ENCODE measurements at places on chromosomes 1 and 21. TPM values are rescaled to one million over a fixed set of nuclear protein-coding genes. Genes with fewer than 3 reads are reported as not detected.

Gene AK5
- 0.70 TPM for total RNA-seq

Gene IER5
- total RNA-seq = 43.4 TPM

Gene SLC25A34
- 2.2 TPM for total RNA-seq

Gene PADI2
- 0.55 TPM for total RNA-seq

- H3K4me3 ChIP-seq = no peak overlapping the region
- H3K27ac ChIP-seq = no peak overlapping the region
- no peaks in the 10 kb centered on the region for H3K36me3 ChIP-seq
- no peak for DNase-seq
These were observed 42.5 kb downstream of the UTP25 start for GRCh38 chr1:209870151-209870831.

DNA sequence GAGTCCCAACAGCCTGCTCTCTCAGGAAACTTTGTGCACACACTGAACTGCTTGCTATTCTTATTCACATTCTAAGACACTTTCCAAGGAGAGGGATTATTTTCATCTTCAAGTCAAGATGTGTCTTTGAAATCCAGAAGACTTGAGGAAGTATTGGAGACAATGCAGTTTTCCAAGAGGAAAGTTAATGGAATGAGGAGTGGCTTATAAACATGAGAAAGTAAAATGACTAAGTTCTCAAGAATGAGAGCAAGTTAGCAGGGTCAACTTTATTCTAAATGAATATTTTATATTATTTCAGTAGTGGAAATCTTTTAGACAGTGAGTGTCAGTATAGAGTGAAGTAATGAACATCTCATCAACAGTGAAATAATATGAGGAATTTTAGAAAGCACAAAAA is 1239.3 kb downstream of the MRPL39 start:
- H3K4me3 ChIP-seq = no peak overlapping the region
- no peaks in the 10 kb centered on the region for H3K36me3 ChIP-seq
- no peaks in the 10 kb centered on the region for H3K4me1 ChIP-seq
- H3K27me3 ChIP-seq = peaks cover 3% of the 10 kb centered on the region
- no peak overlapping the region for H3K27ac ChIP-seq

DNA sequence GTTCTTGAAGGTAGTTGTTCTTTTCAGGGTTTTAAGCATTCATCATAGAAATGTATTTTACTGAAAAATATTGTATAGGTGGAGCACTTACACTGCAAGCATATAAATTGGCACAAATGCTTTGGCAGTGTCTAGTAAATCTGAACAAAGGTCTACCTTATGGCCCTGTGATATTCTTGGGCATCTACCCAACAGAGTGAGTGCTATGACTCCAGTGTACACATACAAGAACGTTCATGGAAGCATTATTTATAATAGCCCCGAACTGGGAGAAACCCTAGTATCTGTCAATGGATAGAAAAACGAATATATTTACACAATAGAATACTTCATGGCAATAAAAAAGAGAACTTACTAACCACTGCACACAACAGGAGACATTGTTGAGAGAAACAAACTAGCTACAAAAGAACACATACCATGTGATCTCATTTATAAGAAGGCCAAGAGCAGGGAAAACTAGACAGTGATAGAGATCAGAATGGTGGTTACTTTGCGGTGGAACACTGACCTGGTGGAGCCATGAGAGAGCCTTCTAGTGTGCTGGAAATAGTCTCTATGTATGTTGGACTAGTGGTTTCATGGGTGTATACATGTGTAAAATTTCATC is 96.0 kb downstream of the MAB21L3 start:
- no peak overlapping the region for H3K4me3 ChIP-seq
- no peak overlapping the region for H3K27ac ChIP-seq
- H3K36me3 ChIP-seq = no peaks in the 10 kb centered on the region
- no peak for DNase-seq

DNA sequence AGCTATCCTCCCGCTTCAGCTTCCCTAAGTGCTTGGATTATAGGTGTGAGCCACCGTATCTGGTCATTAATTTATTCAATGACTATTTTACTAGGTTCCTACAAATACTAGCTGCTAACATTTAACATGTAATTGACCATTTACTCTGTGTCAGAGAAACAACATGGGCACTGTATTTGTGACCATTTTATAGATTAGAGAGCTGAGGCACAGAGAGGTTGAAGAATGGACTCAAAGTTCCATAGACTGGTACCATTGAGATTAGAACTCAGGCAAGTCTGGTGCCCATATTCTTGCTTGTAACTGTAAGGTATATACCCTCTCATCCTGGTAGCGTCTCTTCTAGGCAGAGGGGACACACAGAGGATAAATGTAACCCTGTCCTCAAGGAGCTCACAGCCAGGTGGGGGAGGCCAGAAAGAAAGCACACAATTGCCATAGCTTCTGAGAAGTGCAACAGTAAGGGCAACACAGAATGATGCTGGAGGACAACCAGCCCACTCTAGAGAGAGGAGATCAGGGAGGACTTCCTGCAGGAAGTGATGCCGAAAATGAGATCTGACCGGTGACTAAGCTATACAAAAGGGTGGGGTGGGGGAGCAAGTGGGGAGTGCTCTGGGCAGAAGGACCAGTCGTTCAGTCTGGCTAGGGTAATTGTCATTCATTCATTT is 3.8 kb downstream of the SRARP start:
- peaks cover 3% of the 10 kb centered on the region for H3K4me1 ChIP-seq
- H3K27ac ChIP-seq = no peak overlapping the region
- no peaks in the 10 kb centered on the region for H3K36me3 ChIP-seq
- DNase-seq = no peak

- H3K27me3 ChIP-seq = no peaks in the 10 kb centered on the region
- no peaks in the 10 kb centered on the region for H3K36me3 ChIP-seq
- H3K4me3 ChIP-seq = no peak overlapping the region
These were observed 82.3 kb downstream of the TBX19 start for GRCh38 chr1:168362991-168363390.

GRCh38 chr21:39381009-39381408 is 32.1 kb upstream of the HMGN1 start:
- H3K27me3 ChIP-seq = no peaks in the 10 kb centered on the region
- peaks cover 3% of the 10 kb centered on the region for H3K4me1 ChIP-seq
- no peak for DNase-seq
- peak overlapping the region; percentile 85 for H3K27ac ChIP-seq

- H3K4me1 ChIP-seq = no peaks in the 10 kb centered on the region
- no peaks in the 10 kb centered on the region for H3K36me3 ChIP-seq
- H3K27me3 ChIP-seq = no peaks in the 10 kb centered on the region
- H3K27ac ChIP-seq = no peak overlapping the region
These were observed 60.6 kb upstream of the ETV3 start for GRCh38 chr1:157198619-157199420.

- H3K4me3 ChIP-seq = no peak overlapping the region
- H3K4me1 ChIP-seq = no peaks in the 10 kb centered on the region
- H3K36me3 ChIP-seq = no peaks in the 10 kb centered on the region
- DNase-seq = no peak
These were observed 53.3 kb upstream of the POGK start for GRCh38 chr1:166785987-166786386.

DNA sequence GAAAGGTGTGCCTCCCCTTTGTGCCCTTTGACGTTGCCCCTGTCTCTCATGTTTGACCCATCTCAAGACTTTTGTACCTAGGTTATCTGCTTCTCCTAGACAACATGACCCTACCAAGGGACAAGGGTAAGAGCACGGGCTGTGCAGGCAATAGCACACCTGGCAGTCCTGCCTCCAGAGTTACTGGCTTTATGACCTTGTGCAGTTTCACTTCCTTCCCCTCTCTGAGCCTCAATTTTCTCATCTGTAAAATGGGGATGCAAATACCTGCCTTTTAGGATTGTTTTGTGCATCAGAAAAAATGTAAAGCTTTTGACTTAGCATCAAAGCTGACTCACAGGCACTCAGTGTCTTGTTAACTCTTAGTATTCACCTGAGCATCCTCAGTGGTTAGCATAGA is 36.4 kb downstream of the ELK4 start:
- H3K36me3 ChIP-seq = no peaks in the 10 kb centered on the region
- no peaks in the 10 kb centered on the region for H3K27me3 ChIP-seq
- H3K27ac ChIP-seq = no peak overlapping the region
- no peaks in the 10 kb centered on the region for H3K4me1 ChIP-seq
- DNase-seq = no peak

All from ovary (tissue), 10 donors.